ENCODE measurements at places on chromosomes 3 and 15.

DNA sequence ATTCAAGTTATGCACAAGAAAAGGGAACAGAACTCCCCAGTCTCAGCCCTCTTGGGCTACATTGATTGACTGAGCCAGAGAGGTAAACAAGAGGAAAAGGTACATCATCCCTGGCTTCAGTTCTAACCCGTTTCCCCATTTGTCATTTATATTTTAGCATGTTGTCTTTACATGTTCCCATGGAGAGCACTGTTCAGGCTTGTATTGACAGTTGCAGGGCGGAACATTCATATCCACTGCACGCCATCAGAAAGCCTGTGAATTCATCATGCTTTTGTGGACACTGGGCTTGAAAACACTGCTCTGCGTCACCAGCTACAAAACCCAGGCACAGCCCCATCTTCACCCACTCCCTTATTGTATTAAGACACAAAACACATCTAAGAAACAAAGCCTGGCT is 240.9 kb upstream of the EIF1B start:
- no peak for DNase-seq

- no peak for DNase-seq
Observed at GRCh38 chr3:42488687-42489086, 13.8 kb upstream of the VIPR1 start.

GRCh38 chr3:188286087-188286513 is 132.1 kb downstream of the LPP start:
- peak; percentile 100 for DNase-seq

GRCh38 chr3:116140100-116140689 is 305.1 kb downstream of the LSAMP start:
- DNase-seq = peak; percentile 25

- DNase-seq = no peak
Observed at GRCh38 chr15:56683908-56684307, 49.4 kb downstream of the ZNF280D start.

DNA sequence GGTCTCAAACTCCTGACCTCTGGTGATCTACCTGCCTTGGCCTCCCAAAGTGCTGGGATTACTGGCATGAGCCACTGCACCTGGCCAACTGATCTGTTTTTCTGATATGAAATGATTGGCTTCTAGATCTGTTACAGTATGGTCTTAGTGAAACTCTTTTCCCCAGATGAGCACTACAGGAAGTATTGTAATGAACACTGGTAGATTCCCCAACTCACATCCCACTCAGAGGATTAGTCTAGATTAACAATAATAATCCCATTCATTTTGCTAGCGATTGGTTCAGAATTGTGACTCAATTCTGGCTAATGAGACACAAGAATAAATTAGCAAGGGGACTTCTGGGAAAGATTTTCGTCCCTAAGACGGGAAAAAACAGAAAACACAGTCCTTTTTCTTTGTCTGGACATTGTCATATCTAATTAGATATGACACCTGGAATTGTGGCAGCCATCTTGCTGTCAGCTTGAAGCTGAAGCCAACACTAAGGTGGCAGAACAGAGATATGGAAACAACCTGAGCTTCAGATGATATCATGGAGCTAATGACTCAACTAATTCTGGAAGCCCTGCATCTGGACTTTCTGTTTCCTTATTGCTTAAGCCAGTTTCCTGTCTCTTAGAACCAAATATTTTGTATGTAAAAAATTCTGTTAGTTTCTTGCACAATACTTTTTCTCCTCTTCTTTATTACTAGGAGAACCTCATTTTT is 17.4 kb upstream of the NPTN start:
- peak; percentile 59 for DNase-seq

GRCh38 chr3:131933665-131934064 is 101.1 kb downstream of the CPNE4 start:
- DNase-seq = no peak

- no peak for DNase-seq
Observed at GRCh38 chr3:196207159-196207832, 3.9 kb downstream of the ZDHHC19 start.

- no peak for DNase-seq
Observed at GRCh38 chr3:130825762-130826299, 68.1 kb upstream of the ATP2C1 start.

DNA sequence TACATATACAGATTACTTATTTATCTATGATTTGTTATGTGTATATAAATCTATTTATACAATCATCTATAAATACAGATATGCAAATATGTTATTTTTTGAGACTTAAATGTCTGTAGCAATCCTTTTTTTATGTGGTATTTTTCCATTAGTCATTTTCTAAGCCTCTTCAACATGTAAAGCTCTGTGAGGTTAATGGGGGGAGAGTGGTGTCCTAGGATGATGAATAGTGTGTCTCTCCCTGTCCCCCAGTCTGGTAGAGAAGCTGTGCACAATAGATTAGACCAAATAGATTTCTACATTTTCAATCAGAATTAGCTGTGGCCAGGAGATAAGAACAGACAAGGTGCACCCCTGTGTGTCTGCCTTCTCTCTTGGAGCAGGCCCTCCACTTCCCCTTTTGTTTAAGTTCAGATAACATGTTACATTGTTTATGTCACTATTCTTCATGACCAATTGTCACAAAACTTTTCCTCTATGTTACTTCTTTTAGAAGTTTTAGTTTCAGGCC is 453.9 kb downstream of the LPP start:
- peak; percentile 21 for DNase-seq

DNA sequence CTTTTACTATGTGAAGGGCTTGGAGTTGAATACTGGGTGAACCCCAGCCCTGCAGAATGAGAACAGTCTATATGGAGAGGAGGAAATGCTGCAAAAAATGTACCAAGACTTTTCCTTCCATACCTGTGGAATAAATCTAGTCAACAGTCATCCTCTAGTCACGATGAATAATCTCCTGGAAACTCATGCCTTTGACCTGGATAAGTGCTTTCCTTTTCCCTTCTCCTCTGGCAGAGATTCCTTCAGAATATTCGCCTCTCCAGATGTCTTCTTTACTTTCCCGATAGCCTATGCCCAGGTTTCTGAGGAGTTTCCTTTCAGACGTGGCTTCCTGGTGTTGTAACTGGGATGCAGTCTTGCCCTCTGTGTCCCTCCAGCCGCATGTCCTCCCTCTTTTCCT is 28.1 kb downstream of the CCNL1 start:
- DNase-seq = no peak

DNA sequence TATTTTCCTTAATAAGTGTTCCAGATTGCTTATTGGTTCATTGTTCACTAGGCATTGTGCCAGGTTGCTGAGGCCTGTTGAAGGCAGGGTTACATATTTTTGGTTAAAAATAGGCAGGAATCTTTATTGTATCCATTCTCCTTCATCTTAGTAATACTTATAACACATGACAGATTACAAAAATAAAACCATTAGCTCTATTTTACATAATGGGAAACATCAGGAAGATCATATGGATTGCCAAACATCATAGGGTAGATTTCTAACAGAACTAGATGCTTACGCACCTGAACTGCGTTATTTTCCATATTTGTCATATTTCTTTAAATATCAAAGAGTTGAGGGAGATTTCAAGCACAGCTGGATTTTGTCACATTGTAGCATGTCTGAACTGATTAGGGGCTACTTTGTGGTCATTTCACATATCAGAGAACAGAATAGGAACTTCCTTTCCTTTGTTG is 462.9 kb upstream of the SGO1 start:
- peak; percentile 71 for DNase-seq

DNA sequence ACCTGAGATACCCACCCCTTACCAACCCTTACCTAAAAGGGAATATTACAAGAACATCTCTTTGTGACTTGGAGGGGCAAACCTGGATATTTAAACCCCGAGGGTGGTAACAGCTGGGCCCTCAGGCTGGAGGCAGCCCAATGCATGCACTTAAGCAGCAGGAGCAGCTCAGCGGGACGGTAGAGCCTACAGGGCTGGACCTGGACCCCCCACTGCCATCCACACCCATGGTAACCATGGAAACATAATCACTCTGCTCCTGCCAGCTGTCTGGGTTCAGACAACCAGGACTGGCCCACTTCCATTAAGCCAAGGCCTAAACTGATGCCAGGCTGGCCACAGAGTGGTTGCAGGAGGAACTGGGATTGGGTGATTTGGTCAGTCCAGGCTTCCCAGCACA is 52.8 kb downstream of the ETFA start:
- no peak for DNase-seq

- no peak for DNase-seq
Observed at GRCh38 chr15:41892621-41893421, 1.0 kb downstream of the SPTBN5 start.

DNA sequence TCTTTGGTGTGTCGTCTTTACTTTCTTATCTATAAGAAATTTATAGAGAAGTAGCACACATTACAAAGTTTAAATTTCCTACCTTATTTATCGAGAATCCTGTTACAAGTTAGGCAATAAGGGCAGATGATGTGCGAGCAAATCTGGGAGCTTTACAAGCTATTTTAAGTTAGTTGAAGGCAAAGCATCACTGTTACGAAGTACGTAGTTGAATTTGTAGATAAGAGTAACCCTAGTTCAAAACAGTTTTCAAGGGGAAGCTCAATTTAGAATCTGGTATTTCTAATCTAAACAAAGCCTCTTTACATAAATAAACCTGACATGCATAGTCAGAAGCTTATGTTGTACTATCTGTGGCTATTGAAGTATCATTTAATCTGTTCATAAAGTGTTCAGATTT is 8.4 kb downstream of the KBTBD8 start:
- peak; percentile 76 for DNase-seq

DNA sequence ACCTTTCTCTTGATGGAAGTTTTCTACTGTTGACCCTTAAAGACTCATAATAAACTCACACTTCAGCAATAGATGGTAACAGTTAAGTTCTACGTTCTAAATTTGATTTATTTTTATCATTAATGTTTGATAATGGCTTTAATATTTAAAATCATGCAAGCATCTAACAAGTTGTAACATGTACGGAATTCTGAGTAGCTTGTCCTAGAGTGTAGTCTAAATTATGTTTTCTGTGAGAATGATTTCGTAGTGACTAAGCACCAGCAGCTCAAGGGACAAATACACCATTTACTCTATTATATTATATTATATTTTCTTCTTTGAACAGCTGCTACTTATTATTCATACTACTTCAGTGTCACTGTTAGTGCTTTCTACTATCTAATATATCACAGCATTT is 345.6 kb downstream of the NLGN1 start:
- DNase-seq = peak; percentile 52

DNA sequence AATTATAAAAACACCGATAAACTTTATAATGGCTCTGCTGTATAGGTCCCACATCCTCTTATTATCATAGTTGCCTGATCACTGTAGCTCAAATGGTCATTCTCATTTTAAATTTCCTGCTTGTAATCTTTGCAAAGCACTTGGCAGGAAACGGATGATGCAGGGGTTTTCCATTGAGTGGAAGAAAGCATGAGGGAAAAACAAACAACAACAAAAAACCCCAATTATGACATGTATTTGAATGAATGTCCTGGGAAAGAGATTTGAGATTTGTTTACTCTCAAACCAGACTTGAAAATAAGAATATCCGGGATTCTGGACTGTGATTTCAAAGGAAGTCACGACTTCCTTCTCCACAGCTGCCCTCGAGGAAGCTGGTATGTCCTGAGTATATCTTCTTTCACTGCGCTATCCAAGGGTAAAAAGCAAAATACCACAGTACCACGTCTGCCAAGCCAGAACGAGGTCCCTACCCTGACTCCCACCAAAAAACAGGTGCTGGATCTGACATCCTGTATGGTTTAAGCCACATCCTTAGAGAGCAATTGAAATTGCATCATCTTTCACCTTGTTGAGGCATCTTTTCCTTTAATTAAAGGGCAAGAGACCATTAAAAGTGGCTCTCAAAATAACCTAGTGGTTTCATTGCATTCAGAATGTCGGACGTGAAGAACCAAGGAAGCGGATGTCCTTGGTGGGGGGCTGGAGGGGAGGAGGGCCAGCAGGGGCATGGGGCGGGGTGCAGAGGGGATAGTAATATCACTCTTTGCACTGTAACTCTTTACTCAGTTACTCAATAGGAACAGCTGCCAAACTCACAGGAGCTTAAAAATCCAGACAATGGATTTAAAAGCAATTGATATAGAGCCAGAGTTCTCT is 13.5 kb upstream of the TIPIN start:
- DNase-seq = peak; percentile 11

DNA sequence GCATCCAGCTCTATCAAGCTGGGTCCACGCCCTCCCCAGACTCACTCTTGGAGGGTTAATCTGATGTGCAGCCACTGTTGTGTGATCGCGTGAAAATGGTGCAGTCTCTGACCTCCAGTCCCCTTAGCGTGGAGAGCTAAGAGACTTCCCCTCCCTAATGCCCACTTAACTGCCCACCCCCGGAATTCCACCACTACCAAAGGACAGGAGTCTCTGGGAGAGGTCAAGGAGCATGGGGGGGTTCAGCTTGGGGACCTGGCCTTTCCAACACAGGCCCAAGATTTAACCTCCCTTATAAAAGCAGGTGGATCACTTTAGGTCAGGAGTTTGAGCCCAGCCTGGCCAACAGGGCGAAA is 48.8 kb downstream of the CCDC12 start:
- DNase-seq = no peak

DNA sequence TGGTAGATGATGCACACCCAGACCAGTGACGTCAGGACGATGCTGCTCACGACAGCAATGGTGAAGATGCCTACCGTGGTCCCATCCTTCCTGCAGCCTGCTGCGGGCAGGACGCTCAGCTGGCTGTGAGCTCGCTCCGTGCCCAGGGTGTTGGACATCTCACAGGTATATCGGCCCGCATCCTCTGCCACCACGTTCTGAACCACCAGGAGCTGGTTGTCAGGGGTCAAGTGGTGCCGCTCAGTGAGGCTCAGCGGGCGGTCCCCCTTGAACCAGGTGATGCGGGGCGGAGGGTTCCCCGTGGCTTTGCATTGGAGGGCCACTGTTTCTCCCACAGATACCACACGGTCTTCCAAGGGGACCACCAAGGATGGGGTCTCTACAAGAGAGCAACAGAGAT is 117.8 kb downstream of the LRIG1 start:
- DNase-seq = no peak

- DNase-seq = no peak
Observed at GRCh38 chr3:72483554-72484104, 364.6 kb downstream of the SHQ1 start.

Measured in EH (cell line).